ENCODE measurements at places on chromosomes 12 and 14. TPM values are rescaled to one million over a fixed set of nuclear protein-coding genes. Genes with fewer than 3 reads are reported as not detected.

DNA sequence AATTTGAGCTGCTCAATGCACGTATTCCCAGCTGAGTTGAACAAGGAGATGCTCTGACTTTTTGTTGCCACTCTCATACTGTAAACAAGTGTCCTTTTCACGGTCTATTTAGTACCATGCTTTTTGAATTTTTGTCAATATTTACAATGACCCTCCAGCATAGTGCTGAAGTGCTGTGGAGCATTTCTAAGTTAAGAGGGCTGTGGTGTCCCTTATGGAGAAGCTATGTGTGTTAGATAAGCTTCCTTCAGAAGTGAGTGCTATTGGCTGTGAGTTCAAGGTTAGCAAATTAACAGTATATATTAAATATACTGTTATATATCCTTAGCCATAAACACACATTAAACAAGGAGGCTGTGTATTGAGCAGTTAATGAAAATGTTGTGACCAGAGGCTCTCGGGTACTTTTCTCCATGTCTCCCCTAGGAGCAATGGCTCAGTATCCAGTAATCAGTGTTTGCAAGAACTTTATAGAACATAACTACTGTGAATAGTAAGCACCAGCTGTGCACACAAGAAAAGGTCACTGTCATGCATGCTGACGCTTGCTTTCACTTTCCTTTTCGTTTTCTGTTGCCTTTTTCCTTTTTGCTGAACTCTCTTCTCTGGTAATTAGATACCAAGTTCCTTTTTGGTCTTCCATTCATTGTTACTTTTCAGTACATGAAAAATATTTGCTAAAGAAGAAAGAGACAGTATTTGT, 187.2 kb upstream of the NEDD1 start:
- DNase-seq = peak; percentile 28

GRCh38 chr12:19066475-19067001, 63.0 kb upstream of the PLEKHA5 start:
- DNase-seq = no peak

DNA sequence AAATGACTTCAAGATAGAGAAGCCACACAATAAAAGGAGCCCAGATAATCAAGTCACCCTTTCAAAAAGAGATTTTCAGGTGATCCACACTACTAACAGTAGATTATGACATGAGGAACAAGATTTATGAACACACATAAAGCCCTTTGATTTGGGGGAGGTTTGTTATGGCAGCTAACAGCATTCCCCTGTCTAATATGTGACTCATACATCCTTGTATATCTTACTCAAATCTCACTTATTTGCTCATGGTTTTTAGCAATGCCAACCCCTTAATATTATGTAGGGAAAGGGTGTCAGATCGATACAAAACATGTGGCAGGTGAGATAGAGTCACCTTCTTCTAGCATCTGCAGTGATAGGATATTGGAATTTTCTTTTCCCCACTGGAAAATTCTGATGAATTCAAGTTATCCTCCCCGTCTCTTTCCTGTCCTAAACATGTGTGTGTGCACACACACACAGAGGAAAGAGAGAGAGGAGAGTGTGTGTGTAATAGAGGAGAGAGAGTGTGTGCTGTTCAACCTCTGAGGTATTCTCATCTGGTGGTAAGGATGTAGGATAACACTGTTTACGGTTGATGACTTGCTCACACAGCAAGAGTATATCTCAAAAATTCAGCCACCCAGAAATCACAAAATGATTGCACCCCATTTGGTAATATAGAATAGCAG, 319.9 kb downstream of the KCNC2 start:
- no peak for DNase-seq

DNA sequence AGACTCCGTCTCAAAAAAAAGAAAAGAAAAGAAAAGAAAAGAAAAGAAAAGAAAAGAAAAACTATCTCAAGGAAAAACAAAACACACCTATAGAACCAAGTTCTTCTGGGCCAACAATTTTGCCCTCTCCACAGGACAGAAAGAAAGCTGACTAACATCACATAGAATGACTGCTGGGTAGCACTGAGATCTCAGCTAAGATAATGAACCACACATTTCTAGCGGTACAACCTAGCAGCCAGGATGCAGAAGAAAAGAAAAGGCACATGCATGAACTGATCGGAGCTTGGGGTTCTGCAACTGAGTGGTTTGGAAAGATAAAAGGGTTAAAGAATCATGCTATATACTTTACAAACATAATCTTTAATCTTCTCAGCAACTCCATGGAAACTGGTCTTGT, 19.5 kb downstream of the TMED10 start:
- DNase-seq = no peak

- DNase-seq = peak; percentile 17
Observed at GRCh38 chr12:62006076-62006732, 254.0 kb upstream of the USP15 start.

GRCh38 chr14:59849411-59850130, 21.0 kb downstream of the RTN1 start:
- no peak for DNase-seq

- no peak for DNase-seq
Observed at GRCh38 chr14:50823762-50824636, 7.0 kb downstream of the NIN start.

- DNase-seq = no peak
Observed at GRCh38 chr12:108583991-108584390, 13.9 kb downstream of the TMEM119 start.

Gene SERPINA5
- 9.4 TPM for polyA plus RNA-seq

Gene KCNC2
- 0.96 TPM for polyA plus RNA-seq

Gene CCDC175
- polyA plus RNA-seq = 0.60 TPM

Gene BIN2
- polyA plus RNA-seq = 3.7 TPM
